Right atrium auricular region (tissue), 2 donors: ENCODE measurements at places on chromosomes 16 and 17. TPM values are rescaled to one million over a fixed set of nuclear protein-coding genes. Genes with fewer than 3 reads are reported as not detected.

Gene RAPGEFL1
- 2.9 TPM for total RNA-seq

DNA sequence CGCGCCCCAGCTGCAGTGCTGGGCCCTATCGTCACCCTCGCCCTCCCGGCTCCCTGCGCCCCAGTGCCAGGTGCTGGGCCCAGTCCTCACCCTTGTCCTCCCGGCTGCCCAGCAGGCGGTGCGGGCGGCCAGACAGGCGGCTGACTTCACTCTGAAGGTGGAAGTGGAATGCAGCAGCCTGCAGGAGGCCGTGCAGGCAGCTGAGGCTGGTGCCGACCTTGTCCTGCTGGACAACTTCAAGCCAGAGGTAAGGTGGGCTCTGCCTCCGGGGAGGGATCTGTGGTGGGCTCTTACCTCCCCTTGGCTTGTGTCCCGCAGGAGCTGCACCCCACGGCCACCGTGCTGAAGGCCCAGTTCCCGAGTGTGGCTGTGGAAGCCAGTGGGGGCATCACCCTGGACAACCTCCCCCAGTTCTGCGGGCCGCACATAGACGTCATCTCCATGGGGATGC, 17.9 kb downstream of the QPRT start:
- DNase-seq, result no peak
- H3K36me3 ChIP-seq, result no peaks in the 10 kb centered on the region
- no peak overlapping the region for H3K27ac ChIP-seq
- H3K4me1 ChIP-seq, result peaks cover 3% of the 10 kb centered on the region

DNA sequence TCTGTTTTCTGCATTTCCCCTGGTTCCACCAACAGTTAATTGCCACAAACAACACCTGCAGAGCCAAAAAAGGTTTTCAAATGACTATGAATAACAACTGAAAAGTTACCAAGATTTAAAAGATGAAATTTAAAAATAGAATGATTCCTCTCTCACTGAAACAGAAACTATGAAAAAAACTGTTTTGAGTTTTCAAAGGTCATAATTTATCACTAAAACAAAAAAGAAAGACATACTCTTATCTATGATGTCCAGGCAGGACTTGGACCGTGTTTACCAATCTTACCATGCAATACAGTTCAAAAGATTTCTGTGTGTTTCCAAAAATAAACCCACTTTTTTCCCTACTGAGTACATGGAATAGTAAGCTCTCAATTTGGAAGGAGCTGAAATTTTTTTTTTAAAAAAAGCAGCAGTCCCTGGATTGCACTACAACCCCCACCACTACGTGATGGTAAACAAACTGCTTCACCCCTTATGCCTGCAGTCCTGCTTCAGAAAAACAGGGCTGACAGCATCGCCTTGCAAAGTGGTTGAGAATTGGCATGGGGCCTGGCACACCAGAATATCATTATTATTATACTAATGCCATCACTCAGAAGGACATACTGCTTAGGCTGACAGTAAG, 8.5 kb downstream of the TXNDC11 start:
- no peak for DNase-seq
- no peaks in the 10 kb centered on the region for H3K27me3 ChIP-seq
- peak overlapping the region; percentile 34 for H3K27ac ChIP-seq
- peaks cover 44% of the 10 kb centered on the region for H3K4me1 ChIP-seq

- H3K27me3 ChIP-seq, result no peaks in the 10 kb centered on the region
- H3K36me3 ChIP-seq, result no peaks in the 10 kb centered on the region
- no peak overlapping the region for H3K4me3 ChIP-seq
- H3K4me1 ChIP-seq, result no peaks in the 10 kb centered on the region
- no peak overlapping the region for H3K27ac ChIP-seq
These were observed 51.0 kb upstream of the GPRC5B start for GRCh38 chr16:19935694-19936093.

GRCh38 chr17:74970395-74970794, 2.2 kb downstream of the HID1 start:
- H3K36me3 ChIP-seq, result no peaks in the 10 kb centered on the region
- no peak overlapping the region for H3K4me3 ChIP-seq
- DNase-seq, result no peak
- peaks cover 18% of the 10 kb centered on the region for H3K4me1 ChIP-seq
- H3K27ac ChIP-seq, result no peak overlapping the region

- H3K27me3 ChIP-seq, result no peaks in the 10 kb centered on the region
- peaks cover 44% of the 10 kb centered on the region for H3K4me1 ChIP-seq
- DNase-seq, result no peak
- peak overlapping the region; percentile 70 for H3K27ac ChIP-seq
These were observed 10.2 kb upstream of the NFATC3 start for GRCh38 chr16:68074850-68075555.

DNA sequence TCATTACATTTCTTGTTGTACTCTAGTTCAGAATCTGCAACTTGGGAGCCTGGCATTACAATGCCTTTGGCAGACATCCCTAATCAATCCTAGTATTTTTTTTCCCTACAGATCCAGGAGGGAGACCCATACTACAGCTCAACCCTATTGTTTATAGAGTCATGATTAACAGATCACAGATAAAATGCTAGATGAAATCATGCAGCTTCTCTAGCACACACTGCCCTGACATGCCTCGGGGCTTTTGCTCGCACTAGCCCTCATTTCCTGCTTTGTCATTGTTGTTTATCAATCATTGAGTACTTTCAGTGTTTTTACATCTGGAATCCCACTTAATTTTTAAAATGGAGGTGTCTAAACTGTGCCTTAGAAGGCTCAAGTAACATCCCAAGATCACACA, 412.5 kb downstream of the CA10 start:
- no peaks in the 10 kb centered on the region for H3K27me3 ChIP-seq
- no peak overlapping the region for H3K4me3 ChIP-seq
- no peak overlapping the region for H3K27ac ChIP-seq

GRCh38 chr17:53749178-53749577, 73.5 kb upstream of the KIF2B start:
- no peak overlapping the region for H3K4me3 ChIP-seq
- no peak overlapping the region for H3K27ac ChIP-seq
- DNase-seq, result no peak
- H3K27me3 ChIP-seq, result no peaks in the 10 kb centered on the region
- no peaks in the 10 kb centered on the region for H3K4me1 ChIP-seq
- H3K36me3 ChIP-seq, result no peaks in the 10 kb centered on the region

- peaks cover 8% of the 10 kb centered on the region for H3K36me3 ChIP-seq
- DNase-seq, result no peak
- H3K27me3 ChIP-seq, result no peaks in the 10 kb centered on the region
- no peak overlapping the region for H3K27ac ChIP-seq
These were observed 108.7 kb downstream of the TRIM37 start for GRCh38 chr17:58997756-58998553.

- peak overlapping the region; percentile 89 for H3K27ac ChIP-seq
- H3K27me3 ChIP-seq, result no peaks in the 10 kb centered on the region
- no peak for DNase-seq
- no peaks in the 10 kb centered on the region for H3K4me1 ChIP-seq
These were observed 2.4 kb upstream of the TCAP start for GRCh38 chr17:39662551-39663339.
